ENCODE measurements at places on chromosomes 3 and 15.
A peak's percentile ranks its signal among the peaks of the same experiment; 100 is the strongest.

- DNase-seq: no peak
Measured at GRCh38 chr3:134373271-134374104, 759 bp downstream of the AMOTL2 start.

GRCh38 chr15:90664650-90665287 is 52.4 kb upstream of the BLM start:
- DNase-seq: no peak

- DNase-seq: no peak
Measured at GRCh38 chr3:48848816-48849515, 1.3 kb upstream of the PRKAR2A start.

DNA sequence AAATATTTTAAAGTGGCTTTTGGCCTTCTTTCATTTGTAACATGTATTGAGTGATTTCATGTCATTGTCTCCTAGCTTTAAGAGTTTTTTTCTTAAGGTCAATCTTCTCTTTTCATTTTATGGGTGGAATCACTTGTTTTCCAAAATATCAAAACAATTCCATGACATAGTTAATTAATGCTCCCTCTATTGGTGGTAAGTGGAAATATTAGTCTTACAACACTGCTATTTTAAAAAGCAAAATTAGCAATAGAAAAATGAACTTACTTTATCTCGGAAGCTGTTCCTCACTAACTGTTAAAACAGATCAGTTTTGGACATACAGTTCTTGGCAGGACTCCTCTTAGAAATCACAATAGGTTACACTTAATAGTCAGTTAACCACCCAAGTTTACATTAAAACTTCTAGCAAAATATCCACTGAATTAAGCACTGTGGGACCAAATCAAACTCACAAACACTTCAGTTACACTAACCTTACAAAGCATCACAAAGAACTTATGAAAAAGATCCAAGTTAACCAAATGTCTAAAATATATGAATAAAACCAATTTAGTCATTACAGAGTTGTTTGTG is 42.4 kb downstream of the TIGIT start:
- no peak for DNase-seq

DNA sequence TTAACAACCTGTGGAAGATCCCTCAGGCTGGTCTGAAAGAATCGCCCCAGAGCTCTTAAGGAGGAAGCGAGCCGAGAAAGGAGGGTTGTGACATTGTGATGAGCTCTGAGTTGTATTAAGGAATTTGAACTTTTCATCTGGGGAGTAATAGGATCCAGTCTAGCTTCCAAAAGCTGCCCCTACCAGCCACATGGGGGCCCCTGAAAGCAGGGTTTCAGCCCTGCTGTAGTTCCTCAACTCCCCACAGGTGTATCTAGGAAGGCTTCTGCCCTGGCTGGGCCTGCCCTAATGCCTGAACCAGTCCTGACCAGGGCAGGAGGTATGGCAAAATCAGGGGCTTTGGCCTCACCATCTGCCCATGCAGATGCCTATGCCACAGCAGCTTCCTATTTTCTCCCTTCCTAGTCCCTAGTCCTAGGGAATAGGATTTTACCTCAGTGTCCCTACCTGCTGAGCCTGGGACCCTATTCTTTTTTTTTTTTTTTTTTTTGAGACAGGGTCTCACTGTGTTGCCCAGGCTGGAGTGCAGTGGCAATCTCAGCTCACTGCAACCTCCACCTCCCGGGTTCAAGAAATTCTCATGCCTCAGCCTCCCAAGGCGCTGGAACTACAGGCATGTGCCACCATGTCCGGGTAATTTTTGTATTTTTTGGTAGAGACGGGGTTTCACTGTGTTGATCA is 5.0 kb upstream of the AP3S2 start:
- no peak for DNase-seq

- DNase-seq: no peak
Measured at GRCh38 chr15:39194106-39194830, 386.6 kb upstream of the THBS1 start.

DNA sequence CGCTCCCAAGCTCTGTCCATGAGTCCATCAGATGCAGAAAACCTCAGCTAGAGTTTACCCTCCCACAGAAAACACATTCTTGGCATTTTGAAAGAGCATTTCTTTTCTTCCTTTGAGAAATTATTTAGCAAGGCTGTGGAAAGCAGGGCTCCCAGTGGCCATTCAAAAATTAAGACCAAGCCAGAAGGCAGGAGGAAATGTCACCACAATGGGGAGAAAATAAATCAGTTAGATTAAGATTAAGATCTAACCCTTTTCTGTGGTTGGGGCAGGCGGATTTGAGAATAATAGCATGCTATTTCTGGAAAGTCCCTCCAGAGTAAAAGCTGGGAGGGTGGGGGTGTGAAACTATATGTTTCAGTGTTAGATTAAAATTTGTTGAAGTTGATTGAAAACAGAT is 20.2 kb downstream of the LRIG1 start:
- DNase-seq: no peak

GRCh38 chr15:54839379-54839778 is 357.4 kb downstream of the RSL24D1 start:
- DNase-seq: no peak

GRCh38 chr3:187369089-187369447 is 883 bp downstream of the RTP4 start:
- DNase-seq: no peak

DNA sequence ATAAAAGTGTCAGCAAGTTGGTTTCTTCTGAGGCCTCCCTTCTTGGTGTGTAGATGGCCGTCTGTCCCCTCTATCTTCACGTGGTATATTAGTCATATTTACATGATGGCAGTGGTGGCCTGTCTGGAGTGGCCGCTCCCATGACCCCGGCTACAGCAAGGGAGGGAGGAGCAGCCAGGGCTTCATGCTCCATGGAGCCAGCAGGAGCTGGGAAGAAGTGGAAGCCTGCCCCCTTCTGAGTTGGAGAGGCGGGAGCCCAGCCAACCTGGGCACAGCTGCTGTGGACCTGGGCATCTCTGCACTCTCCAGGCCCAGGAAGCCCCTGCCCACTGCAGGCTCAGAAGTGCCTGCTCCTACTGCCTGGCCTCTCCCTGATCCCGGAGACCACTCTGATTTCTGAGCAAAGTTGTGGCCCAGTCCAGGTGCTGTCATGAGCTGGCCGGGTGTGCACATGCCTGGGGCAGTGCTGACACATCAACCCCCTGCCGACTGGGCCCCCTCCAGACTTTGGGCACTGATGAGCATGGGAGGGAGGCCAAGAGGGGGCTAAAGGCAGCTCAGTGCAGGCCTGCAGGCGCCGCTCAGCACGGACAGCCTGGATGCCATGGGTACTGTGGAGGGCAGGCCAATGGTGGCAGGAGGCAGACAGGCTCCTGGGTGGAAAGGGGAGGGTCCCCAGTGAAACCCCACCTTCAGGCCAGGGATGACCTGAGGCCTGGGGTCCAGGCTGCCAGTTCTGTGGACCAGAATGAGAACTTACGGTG is 84.8 kb downstream of the SERPINI1 start:
- DNase-seq: no peak

DNA sequence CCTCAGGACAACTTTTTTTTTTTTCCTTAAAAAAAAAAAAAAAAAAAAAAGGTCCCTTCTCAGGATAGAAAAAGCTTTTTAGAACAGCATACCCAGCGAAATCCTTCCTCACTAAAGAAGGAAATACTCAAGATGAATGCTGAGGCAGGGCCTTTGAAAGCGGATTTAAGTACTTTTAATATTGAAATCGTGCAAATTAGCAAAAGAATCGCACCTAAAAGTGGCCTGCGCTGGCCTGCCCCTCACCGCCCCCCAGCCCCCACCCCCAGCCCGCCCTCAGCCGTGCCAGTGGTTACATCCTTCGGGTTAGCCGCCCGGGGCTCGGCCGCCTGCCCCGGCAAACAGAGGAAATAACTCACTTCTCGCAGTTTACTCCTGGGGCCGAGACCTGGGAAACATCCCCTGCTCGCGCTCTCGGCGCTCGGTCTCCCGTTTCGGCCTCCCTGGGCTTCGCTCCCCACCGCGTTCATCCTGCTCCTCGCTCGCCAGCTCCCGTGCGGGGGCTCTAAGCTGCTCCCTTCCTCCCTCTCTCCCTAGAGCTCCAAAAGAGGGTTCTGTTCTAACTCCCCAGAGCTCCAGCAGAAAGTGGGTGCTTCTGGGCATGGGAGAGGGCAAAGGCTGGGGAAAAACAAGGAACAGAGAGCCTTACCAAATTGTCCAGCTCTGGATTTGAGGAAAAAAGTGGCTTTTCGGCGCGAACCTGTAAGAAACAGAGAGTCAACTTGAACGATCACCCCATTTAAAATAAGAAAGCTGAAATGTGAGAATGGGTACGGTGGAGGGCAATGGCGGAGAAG is 5.2 kb downstream of the MEIS2 start:
- no peak for DNase-seq

GRCh38 chr3:126107203-126107939 is 23.4 kb upstream of the SLC41A3 start:
- DNase-seq: no peak

- DNase-seq: no peak
Measured at GRCh38 chr3:89560568-89560967, 453.1 kb downstream of the EPHA3 start.

- DNase-seq: no peak
Measured at GRCh38 chr3:430186-430585, 233.6 kb downstream of the CHL1 start.

GRCh38 chr3:156535162-156535627 is 19.7 kb downstream of the SSR3 start:
- no peak for DNase-seq

DNA sequence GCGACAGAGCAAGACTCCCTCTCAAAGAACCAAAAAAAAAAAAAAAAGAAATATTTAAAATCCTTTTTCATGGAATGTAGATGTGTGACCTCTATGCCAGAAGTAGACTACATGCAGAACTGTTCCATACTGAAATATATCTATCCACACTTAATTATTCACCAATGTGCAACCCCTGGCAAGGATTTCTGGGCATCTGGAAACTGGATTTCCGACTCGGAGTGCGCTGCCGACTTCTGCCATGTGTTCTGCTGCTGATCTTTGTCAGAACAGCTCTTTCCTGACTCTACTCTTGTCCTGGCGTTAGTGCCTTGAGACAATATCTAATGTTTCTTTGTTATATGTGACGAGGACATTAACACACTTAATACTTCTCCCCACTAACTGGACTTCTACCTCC is 11.7 kb downstream of the LIPH start:
- DNase-seq: no peak

DNA sequence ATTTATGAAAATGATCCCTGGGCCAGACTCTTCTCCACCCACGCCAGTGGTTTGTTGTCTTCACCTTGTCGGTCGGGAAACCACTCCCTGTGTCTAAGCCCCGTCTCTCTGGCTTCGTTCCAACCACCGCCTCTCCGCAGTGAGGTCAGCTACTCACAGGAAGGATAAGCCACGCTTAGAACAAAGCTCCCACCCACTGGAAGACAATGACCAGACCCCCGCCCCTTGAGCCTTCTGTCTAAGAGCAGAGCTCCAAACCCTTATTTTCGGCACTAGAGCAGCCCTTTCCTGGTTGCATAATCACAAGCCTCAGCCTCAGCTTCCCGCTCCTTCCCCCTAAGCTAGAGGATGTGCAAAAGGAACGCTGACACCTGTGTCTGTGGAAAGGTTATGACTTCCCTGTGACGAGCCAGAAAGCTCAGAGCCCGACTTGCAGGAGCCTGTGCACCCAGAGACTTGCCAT is 114.9 kb upstream of the MEF2A start:
- peak; percentile 43 for DNase-seq

DNA sequence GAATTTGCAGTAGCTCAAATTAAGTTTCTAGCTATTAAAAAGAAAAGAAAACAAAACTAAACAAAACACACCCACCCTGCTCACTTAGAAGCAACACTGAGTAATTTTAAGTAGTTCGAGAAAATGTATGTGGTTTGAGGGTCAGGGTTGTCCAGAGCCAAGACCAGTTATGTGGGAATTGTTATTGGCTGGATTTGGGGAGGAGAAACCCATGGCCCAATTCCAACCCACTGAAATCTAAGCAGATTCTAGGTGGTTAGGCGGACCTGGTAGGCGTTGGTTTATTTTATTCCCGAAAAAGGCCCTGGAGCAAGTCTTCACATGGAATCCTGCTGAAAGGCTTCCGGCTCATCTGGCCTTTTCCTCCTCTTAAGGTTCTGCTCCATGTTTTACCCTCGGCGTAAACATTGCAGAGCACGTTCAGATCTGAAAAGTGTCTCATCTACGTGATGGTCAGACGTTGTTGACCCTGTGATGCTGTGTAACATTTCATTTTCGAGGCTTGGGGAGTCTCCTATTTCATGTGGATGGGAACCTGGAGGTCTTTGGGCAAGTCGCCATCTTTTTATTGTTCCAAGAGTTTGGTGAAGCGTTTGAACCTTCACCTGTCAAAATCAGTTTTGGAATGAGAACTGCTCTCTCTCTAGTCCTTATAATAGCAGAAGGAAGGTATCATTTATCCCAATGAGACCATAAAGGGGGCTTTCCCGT is 64.0 kb downstream of the FLNB start:
- DNase-seq: no peak

DNA sequence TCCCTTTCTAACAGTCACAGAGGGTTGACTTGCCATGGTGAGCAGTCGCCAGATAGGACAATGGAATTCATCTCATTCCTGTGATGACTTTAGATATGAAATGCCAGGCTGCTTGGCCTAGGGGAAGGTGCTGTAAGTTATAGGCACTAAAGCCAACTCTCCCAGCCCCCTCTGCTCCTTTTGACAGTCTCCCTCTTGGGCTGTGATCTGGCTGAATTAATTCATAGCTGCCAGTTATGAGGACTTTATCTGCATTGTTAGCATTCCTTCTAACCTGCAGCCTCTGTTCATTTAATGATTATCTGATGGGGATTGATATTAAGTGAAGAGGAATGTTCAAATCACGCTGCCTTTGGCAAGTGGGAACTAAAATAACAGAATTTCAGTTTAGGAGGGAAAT is 427.1 kb upstream of the RASGRP1 start:
- no peak for DNase-seq

DNA sequence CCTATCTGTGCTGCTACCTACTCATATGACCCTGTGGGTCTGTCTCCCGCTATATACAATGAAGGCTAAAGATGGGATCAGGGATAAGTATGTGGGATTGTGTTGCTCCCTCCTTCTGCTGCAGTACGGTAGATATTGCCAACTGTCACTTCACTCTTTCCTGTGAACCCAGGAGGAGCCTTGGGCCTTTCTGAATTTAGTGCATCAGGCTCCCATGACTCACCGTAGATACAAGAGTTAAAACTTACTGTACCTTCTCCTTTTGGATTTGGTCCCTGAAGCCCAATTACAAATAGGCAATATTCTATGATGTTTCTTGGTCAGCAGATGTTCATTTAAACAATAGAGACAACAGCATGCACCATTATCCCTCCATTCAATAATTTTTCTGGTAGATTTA is 27.4 kb downstream of the MITF start:
- DNase-seq: no peak

GRCh38 chr3:55408193-55408826 is 78.8 kb downstream of the WNT5A start:
- DNase-seq: no peak

- no peak for DNase-seq
Measured at GRCh38 chr3:77524463-77524862, 484.6 kb downstream of the ROBO2 start.
